Naive thymus-derived CD8-positive, alpha-beta T cell (primary cell): ENCODE measurements at places on chromosomes 3 and 15. TPM values are rescaled to one million over a fixed set of nuclear protein-coding genes. Genes with fewer than 3 reads are reported as not detected.
A peak's percentile ranks its signal among the peaks of the same experiment; 100 is the strongest.

- no peak overlapping the region for H3K27ac ChIP-seq
- peaks cover 2% of the 10 kb centered on the region for H3K36me3 ChIP-seq
- no peak for DNase-seq
- no peaks in the 10 kb centered on the region for H3K27me3 ChIP-seq
Observed at GRCh38 chr3:179015551-179016020, 56.0 kb downstream of the ZMAT3 start.

GRCh38 chr15:66241908-66242285, 11.7 kb downstream of the MEGF11 start:
- DNase-seq: no peak
- no peak overlapping the region for H3K27ac ChIP-seq
- H3K27me3 ChIP-seq: peaks cover 8% of the 10 kb centered on the region
- no peaks in the 10 kb centered on the region for H3K4me1 ChIP-seq
- no peak overlapping the region for H3K4me3 ChIP-seq

DNA sequence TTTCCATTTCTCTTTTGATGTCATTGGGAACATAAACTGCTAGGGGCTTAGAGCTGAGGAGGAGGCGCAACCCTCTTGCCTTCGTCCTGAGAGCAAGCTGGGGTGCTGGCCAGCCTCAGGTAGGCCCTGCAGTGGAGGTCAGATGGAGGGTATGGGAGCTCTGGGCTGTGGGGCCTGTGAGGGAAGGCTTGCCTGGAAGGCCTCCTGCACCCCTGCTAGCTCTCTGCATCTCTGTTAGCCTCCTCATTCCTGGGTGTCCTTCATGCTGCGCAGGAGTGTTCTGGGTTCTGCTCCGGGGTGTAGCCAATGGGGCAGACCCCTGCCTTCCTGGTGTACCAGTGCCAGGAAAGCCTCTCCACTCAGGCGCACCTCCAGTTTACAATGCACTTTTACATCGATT, 11.8 kb downstream of the GP5 start:
- no peaks in the 10 kb centered on the region for H3K4me1 ChIP-seq
- H3K4me3 ChIP-seq: no peak overlapping the region
- peaks cover 10% of the 10 kb centered on the region for H3K36me3 ChIP-seq
- H3K27me3 ChIP-seq: no peaks in the 10 kb centered on the region
- DNase-seq: no peak
- H3K27ac ChIP-seq: no peak overlapping the region

GRCh38 chr3:154538566-154539360, 108.8 kb upstream of the GPR149 start:
- no peak overlapping the region for H3K27ac ChIP-seq
- H3K4me1 ChIP-seq: no peaks in the 10 kb centered on the region
- no peak overlapping the region for H3K4me3 ChIP-seq

- H3K27me3 ChIP-seq: no peaks in the 10 kb centered on the region
- peaks cover 89% of the 10 kb centered on the region for H3K36me3 ChIP-seq
- peaks cover 28% of the 10 kb centered on the region for H3K4me1 ChIP-seq
Observed at GRCh38 chr3:111589303-111590142, 5.6 kb downstream of the ZBED2 start.

- H3K27ac ChIP-seq: peak overlapping the region; percentile 96
- H3K36me3 ChIP-seq: peaks cover 7% of the 10 kb centered on the region
Observed at GRCh38 chr15:98866511-98866910, 141.1 kb downstream of the PGPEP1L start.

GRCh38 chr15:58967479-58967878, 20.0 kb upstream of the RNF111 start:
- H3K27me3 ChIP-seq: no peaks in the 10 kb centered on the region
- peaks cover 1% of the 10 kb centered on the region for H3K36me3 ChIP-seq
- H3K4me3 ChIP-seq: no peak overlapping the region
- no peak for DNase-seq
- H3K27ac ChIP-seq: no peak overlapping the region
- H3K4me1 ChIP-seq: no peaks in the 10 kb centered on the region

Gene CHL1
- not detected for polyA plus RNA-seq

Gene TPRA1
- polyA plus RNA-seq: 14.8 TPM

Gene GALNT15
- not detected for polyA plus RNA-seq

Gene CYP11A1
- polyA plus RNA-seq: not detected

Gene PLD1
- polyA plus RNA-seq: not detected
